ENCODE measurements at places on chromosomes 12 and 14.
A peak's percentile ranks its signal among the peaks of the same experiment; 100 is the strongest.

GRCh38 chr14:56759633-56760032 lies 50.6 kb downstream of the OTX2 start:
- DNase-seq: no peak

- no peak for DNase-seq
Observed at GRCh38 chr12:43766291-43766690, 7.5 kb downstream of the IRAK4 start.

DNA sequence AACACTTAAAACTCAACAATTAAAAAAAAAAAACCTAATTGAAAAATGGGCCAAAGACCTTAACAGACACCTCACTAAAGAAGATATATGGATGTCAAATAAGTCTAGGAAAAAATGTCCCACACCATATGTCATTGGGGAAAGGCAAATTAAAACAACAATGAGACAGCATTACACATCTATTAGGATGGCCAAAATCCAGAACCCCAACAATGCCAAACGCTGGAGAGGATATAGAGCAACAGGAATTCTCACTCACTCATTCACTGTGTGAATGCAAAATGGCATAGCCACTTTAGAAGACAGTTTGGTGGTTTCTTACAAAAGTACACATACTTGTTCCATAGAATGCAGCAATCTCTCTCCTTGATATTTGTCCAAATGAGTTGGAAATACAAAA lies 173.7 kb downstream of the SLC25A21 start:
- DNase-seq: no peak

- peak; percentile 42 for DNase-seq
Observed at GRCh38 chr12:54958048-54958658, 26.4 kb downstream of the TESPA1 start.

GRCh38 chr12:79223761-79224160 lies 359.2 kb downstream of the SYT1 start:
- DNase-seq: no peak

DNA sequence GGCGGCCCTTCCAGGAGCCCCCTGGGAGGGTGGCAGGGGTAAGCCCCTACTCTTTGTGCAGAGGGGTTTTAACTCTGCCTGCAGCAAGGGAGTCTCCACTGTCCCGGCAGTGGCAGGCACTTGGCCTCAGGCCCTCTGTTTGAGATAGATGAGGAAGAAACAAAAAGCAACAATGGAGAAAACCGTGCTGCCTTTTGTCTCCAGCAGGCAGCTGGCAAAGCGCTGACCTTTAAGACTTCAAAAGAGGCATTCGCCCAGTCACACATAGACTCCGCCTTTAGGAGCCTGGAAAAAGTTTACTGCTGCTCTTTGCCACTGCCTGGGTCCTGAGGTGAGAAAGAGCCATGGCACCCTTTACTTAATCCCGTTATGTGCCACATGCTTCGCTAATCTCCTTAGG lies 158.2 kb upstream of the NTF3 start:
- no peak for DNase-seq

DNA sequence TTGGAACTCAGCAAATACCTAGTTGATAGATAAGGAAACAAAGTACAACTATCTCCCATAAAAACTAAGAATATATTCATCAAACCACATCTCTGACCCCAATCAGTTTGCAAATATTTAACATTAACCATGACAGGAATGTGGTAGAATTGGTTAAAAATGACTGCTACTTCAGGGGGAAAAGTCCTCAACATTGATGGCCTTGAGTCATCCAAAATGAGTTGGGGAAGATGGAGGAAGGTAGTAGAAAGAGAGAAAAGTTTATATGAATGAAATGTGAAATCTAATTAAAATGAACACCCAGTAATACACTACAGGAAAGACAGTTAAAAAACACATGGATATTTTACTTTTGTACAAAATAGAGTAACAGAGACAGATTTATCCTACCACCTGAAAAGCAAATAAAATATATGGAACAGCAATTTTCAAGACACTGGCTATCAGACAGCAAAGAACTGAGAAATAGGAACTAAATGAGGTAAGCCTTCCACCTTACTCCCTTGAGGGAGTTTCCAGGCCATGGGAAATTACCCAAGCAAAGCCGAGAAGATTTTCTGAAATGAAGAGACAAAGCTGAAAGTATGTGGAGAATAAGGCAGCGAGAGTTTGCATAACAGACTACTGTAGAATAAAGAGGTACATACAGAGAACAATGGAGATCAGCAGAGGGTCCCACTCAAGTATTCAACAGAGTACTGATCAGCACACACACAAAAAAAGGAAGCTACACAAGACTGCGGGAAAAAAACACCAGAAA lies 49.6 kb downstream of the TC2N start:
- DNase-seq: no peak

DNA sequence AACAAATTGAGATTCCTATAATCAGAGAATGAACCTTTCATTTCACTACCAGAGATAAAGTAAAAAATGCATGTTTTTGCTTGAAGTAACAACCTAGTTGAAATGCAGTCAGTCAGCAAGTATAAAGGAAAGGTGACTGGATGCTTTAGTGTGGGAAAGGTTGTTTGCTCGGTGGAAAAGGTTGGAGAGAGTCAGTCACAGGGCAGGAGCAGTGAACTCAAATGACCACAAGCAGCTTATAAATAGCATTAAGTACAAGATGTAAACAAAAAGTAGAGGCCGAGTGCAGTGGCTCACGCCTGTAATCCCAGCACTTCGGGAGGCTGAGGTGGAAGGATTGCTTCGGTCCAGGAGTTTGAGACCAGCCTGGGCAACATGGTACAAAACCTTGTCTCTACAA lies 98.1 kb upstream of the FGD4 start:
- DNase-seq: no peak
